ENCODE measurements at places on chromosomes 7 and 10.

DNA sequence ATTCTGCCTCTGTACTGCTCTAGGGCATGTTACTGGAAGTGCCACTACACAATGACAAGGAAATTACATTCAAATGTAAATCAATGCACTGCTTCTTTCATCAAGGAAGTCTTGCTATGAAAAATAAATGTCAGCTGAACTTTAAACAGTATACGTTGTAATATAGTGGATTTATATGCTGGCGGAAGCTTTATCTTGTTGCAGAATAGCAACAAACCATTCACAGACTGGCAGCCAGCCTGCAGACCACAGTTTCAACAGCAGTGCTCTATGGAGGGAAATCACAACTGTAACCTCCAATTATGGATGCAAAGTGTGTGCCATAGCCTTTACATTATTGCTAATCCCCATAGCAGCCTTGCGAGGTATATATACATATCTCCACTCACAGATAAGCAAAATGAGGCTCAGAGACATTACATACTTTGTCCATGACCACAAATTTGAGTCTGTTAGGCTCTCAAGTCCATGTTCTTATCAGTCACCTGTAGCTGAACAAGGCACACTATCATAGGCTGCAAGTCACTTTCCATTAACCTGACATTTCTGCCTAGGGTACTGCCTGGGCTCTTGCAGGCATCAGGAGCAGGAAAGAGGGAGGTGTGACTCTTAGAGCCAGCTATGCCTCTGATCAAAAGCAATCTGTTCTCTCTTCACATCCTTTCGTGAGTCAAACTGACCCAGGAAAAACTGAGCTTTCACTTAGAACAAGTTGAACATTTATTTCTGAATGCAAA lies 22.6 kb downstream of the COL28A1 start:
- no peak for DNase-seq

- DNase-seq = no peak
Measured at GRCh38 chr10:126634347-126634746, 36.1 kb downstream of the C10orf90 start.

DNA sequence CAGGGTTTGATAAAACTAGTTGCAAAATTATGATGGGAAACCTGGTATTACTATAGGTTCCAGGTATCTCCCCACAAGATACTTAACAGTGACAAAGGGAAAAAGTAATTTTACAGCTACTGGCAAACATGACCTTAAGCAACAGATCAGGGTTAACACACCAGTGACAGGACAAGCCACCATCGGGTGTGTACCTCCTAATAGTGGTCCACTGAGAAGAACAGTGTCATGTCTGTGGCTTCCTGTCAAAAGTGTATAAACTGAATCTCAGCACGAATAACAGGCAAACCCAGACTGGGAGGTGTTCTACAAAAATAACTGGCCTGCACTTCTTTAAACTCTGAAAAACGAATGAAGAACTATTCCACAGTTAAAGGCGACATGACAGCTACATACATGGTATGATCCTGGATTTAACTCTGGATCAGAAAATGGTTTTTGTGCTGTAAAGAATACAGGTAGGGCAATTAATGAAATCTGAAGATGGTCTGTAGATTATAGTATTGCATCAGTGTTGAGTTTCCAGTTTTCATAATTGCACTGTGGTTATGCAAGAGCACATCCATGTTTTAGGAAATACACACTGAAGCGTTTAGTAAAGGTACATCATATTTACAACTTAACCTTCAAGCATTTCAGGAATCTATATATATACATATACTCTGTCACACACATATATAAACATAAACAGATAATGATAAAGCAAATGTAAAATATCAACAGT lies 32.0 kb upstream of the ARMS2 start:
- DNase-seq = no peak

GRCh38 chr10:31912898-31913850 lies 15.5 kb downstream of the ARHGAP12 start:
- DNase-seq = no peak

DNA sequence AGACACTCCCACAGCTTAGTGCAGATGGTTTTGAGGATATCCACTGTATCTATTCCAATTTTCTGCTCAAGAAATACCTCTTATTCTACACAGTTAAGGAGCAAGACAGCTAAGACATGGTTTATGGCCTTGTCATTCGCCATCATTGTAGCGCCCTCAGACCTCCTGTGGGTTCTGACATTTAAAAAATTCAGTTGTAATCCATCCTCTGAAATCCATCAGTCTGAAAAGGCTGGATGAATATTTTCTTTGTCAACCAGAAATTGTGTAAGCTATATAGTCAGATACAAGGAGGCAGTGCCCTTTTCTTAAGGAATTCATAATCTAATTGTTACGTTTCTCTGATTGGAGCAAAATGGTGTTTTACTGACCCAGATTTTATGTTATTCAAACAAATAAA lies 353.6 kb downstream of the GALNT17 start:
- no peak for DNase-seq

- DNase-seq = no peak
Measured at GRCh38 chr10:48745662-48746245, 61.1 kb downstream of the WDFY4 start.

GRCh38 chr10:69389827-69390490 lies 26.8 kb downstream of the TACR2 start:
- no peak for DNase-seq

- DNase-seq = no peak
Measured at GRCh38 chr10:1158066-1158465, 101.9 kb downstream of the WDR37 start.

- DNase-seq = no peak
Measured at GRCh38 chr7:69898189-69898588, 299.9 kb downstream of the AUTS2 start.

GRCh38 chr7:50142425-50143017 lies 49.5 kb upstream of the ZPBP start:
- no peak for DNase-seq

GRCh38 chr10:70917635-70918034 lies 29.3 kb upstream of the PCBD1 start:
- DNase-seq = no peak

DNA sequence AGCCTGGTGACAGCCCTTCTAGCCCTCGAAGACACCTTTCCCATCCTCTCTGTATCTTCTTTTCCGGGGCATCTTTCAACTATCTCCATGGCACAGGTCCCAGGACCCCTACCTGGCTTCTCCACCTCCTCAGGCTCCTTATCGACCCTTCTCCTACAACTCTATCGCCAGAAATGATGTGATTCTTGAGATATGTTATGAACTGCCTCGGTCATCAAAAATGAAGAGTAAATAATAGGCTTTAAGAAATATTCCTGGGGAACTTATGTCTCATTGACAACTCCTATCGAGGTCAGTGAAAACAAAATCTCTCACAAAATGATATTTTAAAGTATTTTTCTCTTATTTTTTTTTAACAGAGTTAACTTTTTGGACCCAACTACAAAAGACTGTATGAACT lies 405.5 kb upstream of the SHH start:
- DNase-seq = no peak

DNA sequence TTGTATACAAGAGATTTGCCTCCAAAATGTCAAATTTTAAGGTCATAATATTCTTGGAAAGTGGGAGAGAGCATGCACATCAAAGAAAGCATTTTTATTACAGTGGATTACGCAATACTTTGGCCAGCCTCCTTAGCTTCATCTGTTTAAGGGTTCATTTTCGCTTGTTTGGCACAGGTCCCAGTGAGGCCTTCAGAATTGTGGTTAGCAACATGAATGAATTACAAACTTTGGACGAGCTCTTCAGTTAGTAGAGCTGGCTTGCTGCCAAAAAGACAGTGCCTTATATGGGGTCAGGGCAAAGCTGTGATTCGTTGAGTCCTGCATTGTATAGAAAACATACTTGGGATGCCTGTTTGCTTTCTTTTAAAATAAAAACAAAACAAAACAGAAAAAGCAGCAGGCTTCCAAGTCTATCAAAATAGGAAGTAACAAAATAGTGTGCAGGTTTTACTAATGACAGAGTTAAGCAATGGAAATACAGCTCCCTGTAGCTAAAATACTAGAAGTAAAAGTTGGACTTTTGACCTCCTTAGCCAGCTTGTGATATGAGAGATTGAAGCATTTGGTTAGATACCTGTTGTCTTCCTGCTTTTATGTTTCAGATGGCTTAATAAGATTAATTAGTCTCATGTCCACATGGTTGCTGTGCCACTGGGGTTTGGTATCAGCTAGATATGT lies 190.8 kb downstream of the MLLT10 start:
- DNase-seq = peak; percentile 19

DNA sequence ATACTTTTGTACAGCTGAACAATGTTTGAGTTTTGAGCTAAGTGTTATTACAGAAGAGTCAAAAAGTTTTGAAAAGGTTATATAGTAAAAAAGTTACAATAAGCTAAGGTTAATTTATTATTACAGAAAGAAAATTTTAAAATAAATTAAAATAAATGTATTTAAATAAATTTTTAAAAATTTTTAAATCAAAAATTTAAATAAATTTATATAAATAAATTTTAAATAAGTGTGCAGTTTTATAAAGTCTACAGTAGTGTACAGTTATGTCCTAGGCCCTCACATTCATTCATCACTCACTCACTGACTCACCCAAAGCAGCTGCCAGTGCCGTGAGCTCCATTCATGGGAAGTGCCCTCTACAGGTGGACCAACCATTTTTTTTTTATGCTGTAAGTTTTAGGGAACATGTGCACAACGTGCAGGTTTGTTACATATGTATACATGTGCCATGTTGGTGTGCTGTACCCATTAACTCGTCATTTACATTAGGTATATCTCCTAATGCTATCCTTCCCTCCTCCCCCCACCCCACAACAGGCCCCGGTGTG lies 462.9 kb upstream of the ZMIZ1 start:
- DNase-seq = no peak

- DNase-seq = no peak
Measured at GRCh38 chr10:129023082-129023481, 444.0 kb upstream of the MGMT start.

GRCh38 chr10:26485150-26485941 lies 47.2 kb downstream of the APBB1IP start:
- DNase-seq = no peak

DNA sequence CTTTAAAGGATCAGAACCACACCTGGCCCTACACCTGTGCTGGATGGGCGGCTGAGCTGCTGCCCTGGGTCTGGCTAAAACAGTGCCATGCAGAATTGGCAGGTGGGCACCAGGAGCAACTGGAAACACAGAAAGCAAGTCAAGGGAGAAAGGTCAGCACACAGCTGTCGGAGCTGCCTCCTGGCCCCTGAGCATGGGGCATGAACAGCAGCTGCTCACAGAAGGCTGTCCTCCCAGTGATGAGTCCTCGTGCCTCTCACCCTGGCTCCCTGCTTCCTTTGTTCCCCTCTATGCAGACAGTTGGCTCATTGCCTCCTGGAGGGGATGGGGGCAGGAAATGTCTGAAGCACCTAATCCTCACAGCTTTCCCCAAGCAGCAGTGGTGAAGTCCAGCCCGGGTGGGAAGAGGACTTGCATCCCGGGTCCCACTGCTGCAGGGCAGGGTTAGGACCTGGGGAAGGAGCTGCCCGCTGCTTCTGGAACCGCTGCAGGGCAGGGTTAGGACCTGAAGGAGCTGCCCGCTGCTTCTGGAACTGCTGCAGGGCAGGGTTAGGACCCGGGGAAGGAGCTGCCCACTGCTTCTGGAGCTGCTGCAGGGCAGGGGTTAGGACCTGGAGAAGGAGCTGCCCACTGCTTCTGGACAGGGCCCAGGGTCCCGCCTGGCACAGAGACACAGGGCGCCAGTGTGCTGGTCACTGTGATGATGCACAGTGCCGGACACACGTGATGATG lies 37.3 kb downstream of the VIPR2 start:
- no peak for DNase-seq

DNA sequence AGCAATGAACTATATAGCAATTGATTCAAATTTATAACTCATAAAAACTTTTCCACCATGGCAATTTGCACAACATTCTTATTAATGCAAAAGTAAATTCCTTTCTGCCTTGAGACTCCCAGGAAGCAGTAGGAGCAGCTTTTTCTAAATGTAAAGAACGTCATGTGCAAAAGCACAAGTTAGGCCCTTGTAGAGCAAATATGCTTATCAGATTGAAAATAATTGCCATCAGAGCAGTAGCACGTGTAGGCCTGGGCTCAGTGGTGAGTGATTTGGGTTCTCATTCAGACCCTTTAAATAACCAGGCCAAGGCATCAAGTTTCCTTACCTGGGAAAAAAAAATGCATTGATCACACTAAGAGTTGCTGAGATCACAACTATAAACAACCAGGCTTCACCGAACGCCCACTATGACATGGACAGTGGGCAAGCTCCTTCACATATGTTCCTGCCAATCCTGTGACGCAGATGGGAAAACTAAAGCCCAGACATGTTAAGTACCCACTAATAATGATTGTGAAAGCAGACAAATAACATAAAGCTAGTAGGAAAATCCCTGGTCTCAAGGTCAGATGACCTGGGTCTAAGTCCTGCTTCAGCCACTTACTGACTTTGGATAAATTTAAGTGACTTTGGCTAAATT lies 22.1 kb upstream of the SAR1A start:
- no peak for DNase-seq

- DNase-seq = no peak
Measured at GRCh38 chr7:119270045-119270464, 1002.9 kb upstream of the KCND2 start.

GRCh38 chr7:83708531-83708930 lies 59.6 kb upstream of the SEMA3E start:
- no peak for DNase-seq

DNA sequence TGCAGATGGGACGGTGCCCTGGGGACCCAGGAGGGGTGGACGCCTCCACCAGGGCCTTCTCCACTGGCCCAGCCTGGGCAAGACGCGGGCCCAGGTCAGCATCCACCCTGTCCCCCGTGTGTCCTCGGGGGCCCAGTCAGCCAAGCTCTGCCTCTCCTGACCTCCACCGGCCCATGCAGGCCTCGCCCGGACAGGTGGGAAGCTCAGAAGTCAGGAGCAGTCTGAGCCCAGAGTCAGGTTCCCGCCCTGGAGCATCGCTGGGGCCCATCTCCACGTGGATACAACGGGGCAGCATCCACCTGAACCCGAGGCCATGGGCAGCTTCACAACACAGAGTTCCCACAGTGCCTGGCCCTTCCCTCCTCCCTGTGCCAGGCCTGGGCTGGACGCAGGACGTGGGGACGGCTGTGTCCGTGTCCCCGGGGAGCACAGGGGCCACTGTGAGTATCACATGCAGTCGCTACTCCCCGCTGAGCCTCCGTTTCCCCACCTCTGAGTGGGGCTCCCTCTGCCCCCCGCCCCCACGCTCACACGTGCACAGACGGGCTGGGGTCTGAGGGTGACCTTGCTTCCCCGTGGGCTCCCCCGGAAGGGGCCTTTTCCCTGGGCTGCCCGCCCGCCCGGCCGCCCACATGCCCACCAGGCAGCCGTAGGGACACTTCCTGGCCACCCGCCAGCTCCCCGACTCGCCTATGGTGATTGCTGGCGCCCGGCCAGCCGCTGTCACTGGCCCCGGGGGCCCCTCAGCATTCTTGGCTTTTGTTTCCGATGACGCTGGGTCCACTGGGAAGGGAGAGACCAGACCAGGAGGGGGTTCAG lies 64.3 kb downstream of the PDGFA start:
- DNase-seq = no peak

DNA sequence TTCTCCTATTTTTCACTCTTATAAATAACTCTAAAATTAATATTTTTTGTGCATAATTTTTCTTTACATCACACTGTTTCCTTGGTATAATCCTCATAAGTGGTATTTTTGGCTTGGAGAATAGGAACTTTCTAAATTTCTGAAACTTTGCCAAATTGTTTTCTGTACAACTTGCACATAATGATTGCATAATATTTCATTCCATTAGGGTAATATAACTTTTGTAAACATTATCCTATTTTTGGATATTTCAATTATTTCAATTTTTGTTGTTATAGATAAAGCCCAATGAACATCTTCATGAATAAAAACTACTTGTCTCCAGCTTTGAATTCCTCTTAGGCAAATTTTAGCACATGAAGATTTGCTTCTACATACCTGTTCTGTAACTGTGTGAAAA lies 135.9 kb downstream of the ELAPOR2 start:
- DNase-seq = no peak
